AG09309 (cell line): ENCODE measurements at places on chromosomes 2 and 18.

DNA sequence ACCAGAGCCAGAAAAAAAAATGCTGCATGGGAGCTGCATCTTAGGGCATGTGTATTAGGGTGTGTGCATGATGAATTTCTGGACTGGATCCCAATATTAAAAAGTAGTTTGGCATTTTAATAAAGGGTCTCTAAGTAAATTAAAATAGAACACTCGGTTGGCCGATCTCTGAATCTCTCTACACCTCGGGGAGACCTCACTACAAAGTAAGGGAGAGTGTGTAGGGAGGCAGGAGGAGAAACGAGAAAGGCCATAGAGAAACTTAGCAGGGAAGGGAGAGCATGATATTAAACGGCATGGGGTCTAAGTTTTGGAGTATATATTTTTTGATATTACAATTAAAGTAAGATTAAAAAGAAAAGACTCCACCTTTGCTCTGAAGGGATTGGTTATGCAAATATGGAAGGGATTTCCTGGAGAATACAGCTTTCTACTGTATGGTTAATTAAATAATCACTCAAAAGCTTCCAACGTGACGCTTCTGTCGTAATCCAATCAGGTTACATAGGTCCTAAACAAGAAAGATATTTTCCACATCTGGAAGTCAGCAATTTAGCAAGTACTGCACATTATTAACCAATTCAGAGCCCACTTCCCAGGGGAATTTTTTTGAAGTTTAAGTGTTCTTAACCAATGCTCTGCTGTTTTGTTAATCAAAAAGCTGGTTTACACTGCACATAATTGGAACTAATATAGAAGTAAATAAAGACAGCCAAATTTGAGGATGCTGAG lies 1.0 kb upstream of the ZEB2 start:
- DNase-seq, result no peak

GRCh38 chr2:2919574-2920365 lies 457.8 kb downstream of the EIPR1 start:
- no peak for DNase-seq

DNA sequence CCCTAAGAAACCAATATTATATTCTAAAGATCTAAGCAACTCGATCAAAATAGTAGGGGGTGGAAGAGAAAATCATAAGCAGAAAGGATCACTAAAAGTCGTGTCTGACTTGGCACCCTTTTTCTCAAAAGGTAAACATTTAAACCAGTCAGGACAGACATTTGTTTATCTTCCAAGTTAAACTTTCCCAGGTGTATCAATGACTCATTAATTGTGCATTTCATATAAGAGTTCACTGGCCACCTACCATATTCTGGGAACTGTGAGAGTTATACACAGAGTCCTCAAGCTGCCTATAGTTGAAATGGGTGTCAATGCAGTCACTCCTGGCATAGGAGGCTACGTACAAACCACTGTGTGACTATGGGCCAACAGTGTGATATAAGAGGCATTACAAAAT lies 4.8 kb upstream of the ACVR1 start:
- no peak for DNase-seq

DNA sequence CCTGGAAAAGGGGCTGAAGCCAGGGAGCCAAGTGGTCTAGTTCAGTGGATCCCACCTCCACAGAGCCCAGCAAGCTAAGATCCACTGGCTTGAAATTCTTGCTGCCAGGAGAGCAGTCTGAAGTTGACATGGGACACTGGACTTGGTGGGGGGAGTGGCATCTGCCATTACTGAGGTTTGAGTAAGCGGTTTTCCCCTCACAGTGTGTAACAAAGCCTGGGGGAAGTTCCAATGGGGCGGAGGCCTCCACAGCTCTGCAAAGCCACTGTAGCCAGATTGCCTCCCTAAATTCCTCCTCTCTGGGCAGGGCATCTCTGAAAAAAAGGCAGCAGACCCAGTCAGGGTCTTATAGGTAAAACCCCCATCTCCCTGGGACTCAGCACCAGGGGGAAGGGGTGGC lies 144.4 kb downstream of the PTPRM start:
- DNase-seq, result no peak

DNA sequence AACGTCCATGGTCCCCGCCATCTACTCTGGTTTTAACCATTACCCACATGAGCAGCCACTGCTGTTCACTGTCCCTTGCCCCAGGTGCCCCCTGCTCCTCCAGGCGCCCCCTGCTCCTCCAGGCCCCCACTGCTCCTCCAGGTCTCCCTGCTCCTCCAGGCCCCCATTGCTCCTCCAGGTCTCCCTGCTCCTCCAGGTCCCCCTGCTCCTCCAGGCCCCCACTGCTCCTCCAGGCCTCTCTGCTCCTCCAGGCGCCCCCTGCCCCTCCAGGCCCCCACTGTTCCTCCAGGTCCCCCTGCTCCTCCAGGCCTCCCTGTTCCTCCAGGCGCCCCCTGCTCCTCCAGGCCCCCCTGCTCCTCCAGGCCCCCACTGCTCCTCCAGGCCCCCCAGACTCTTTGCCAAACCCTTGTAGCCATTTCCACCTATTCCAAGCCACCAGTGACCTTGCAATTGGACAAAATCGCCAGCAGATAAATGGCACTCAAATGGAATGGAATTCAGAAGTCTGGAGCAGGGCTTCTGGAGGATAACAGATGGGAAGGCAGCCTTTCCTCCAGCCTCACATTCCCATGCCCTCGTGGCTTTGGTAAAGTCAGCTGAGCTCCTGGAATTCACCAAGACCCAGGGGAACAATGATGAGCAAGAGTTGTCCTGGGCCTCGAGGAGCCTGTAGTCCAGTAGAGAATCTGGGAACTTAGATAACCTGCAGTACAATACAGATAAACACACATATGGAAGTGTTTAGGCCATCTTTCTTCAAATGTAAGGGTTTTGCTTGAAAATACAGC lies 13.3 kb upstream of the RPL31 start:
- DNase-seq, result no peak

- DNase-seq, result no peak
These were observed 1095.7 kb upstream of the ZEB2 start for GRCh38 chr2:145615626-145616025.

GRCh38 chr18:23311351-23312121 lies 141.6 kb upstream of the RIOK3 start:
- peak; percentile 75 for DNase-seq

GRCh38 chr2:152369176-152369860 lies 34.3 kb downstream of the FMNL2 start:
- DNase-seq, result peak; percentile 93

DNA sequence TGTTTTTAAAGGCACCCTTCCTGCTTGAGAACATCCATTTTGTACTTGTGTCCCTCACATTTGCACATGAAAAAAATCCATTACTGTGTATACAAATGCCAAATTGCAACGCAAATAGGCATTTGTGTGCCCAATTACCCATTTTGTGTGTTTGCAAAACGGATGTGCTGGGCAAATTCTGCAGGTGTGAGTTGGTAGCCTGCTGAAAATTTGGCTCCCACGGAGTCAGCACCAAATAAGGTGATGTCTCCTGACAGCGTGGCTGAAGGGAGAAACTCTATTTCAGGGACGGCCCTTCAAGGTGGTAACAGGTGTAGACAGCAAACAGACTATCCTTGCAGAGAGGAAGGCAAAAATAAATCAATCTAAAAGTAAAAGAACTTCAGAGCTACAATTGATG lies 661.1 kb downstream of the BCL11A start:
- no peak for DNase-seq

DNA sequence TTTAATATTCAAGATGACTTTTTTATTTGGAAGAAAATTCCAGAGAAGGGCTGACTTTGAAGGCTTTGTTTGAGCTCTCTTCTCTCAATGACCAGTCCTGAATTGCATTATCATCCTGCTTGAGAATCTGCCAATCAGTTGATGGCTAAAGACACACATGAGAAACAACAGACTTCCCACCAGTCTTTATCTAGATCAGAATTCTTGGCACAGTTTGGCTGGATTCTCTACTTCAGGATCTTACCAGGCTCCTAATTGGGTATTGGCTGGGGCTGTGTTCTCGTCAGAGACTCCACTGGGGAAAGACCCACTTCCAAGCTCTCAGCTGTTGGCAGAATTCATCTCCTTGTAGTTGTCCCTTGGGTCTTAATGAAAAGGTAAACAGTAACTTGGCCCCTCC lies 86.0 kb downstream of the WDSUB1 start:
- peak; percentile 23 for DNase-seq

- no peak for DNase-seq
These were observed 22.6 kb downstream of the SEPTIN10 start for GRCh38 chr2:109591206-109591605.

DNA sequence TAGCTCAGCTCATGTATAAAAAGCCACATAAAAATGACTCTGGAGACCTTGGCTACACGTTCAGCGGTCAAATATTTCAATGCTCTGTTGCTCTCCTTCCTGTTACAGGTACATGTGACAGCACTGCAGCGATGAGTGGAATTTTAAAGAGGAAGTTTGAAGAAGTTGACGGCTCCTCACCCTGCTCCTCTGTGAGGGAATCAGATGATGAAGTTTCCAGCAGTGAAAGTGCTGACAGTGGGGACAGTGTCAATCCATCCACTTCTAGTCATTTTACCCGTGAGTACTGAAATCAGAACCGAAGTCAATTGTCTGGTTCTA lies 125.4 kb downstream of the CSRNP3 start:
- no peak for DNase-seq

- peak; percentile 89 for DNase-seq
These were observed 298.2 kb downstream of the CDCA7 start for GRCh38 chr2:173652767-173653431.

GRCh38 chr2:18500333-18500732 lies 60.1 kb downstream of the RDH14 start:
- no peak for DNase-seq

- DNase-seq, result no peak
These were observed 21.4 kb upstream of the SPIRE1 start for GRCh38 chr18:12679183-12679786.

DNA sequence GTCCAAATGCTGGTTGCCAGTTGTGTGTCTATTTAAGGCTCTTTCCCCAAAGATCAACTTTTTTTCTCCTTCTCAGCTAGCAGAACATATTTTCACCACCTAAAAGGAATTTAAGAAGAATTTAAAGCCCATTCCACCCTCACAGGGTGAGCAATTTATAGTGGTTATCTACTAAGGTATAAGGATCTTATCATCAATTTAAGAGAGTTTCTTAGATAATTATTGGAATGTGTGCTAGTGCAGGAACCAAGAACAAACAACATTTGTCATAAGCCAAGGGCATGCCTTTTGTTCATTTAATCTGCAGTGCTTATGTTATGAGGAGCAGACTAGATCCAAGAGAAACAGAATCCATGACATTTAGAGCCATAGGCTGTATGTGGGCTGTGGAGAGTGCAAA lies 37.2 kb downstream of the NLRC4 start:
- DNase-seq, result no peak

DNA sequence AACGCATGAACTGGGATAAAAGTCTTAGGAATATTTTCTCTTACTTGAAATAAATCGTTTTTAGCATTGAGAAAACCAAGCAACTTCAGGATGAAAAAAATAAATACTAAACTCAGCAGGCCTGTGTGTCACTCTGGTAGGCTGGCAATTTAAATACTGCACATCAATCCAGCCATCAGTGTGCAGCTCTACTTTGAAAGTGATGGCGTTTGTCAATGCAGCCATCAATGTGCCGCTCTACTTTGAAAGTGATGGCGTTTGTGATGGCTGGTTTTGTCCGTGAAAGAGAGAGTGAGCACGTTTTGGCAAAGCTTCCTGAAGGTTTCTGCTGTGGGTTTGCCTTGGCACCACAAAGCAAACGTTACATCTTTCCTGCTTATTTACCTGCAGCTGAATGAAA lies 543.5 kb upstream of the SALL3 start:
- no peak for DNase-seq

DNA sequence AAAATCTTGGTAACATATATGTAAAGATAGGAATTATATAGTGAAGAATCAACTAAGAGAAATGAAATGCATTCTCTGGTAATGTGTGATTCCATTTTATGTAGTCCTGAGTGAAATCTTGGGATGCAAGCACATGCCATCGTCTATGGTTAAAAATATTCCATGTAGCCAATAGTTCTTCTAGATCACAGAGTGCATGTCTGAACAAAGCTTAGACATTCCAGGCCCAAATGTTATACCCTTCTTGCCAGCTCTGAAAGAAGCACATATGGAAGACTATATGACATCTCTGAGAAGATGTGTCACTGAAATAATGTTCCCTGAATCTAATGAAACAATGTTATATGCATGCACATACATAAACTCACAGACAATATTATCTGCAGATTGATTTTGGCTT lies 92.3 kb upstream of the TFPI start:
- no peak for DNase-seq

DNA sequence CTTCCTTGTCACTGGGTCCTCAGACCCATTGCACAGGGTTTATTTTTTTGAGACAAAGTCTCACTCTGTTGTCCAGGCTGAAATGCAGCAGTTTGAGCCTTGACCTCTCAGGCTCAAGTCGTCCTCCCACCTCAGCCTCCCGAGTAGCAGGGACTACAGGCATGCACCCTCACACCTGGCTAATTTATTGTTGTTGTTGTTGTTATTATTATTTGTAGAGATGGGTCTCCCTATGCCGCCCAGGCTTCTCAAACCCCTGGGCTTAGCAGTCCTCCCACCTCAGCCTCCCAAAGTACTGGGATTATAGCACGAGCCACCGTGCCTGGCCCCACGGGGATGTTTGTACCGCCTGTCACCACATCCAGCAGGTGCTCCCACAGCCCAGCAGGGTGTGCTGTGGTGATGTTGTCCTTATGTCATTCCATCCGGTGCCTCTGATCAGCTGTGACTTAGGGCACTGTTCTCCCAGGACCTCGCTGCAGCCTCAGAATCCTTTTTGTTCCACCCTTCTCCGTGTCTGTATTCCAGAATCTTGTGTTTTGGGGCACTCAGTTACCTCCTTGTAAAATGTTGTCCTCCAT lies 182.3 kb downstream of the INO80D start:
- DNase-seq, result no peak

DNA sequence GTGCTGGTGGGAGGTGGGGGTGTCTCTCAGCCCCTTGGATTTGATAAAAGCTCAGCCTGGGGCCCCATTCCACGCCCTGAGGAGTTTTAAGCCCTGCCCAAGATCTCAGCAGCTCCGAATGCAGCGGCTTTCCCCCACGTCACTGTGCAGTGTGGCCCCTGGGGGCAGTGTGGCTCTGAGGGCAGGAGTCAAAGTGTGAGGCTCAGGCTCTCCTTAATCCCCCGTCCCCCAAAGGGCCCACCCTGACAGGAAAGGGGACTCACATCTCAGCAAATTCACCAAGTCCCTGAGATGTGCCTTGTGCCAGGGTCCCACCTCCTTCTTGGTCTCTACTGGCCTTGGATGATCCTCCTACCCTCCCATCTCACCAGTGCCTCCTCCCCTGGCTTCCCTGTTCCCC lies 25.2 kb downstream of the NPPC start:
- no peak for DNase-seq

DNA sequence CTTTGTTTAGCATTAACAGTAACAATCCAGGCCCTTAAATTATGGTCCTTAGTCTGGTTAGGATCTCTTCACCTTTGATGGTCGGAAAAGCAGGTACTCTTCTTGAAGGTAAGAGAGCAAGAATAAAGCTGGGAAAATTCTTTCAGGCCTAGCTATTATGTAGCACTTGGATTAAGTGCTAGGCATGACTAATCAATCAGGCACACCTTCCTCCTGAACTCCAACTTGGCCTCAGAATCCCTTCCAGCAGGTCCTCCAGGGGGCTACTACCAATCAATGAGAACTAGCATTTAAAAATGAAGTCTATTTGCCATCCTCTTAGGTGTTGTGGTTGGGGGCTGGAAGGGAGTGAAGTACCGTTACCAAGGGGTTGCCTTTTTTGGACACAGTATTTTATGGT lies 3.7 kb downstream of the SMYD1 start:
- no peak for DNase-seq

- peak; percentile 25 for DNase-seq
These were observed 78.5 kb downstream of the TANC1 start for GRCh38 chr2:159046966-159047365.
